ENCODE measurements at places on chromosomes 4 and X.

- DNase-seq, result no peak
Observed at GRCh38 chr4:131644619-131645018, 1504.5 kb upstream of the PCDH10 start.

DNA sequence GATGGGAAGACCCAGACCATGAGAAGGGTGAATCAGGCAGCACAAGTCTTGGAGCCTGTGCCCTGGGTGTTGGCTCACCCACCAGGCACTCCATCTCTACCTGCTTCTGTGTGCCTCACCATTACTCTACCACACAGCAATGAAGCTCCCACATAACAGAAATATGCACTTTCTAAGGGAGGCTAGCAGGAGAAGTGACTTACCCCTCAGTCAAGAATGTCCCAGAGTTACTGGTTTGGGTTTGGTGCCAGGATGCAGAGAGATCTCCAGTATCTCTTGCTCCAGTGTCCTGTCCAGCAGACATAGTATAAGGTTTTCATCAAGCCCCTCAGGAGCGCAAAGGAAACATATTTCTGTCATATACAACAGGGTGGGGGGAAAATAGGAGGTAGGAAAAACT, 11.3 kb upstream of the RAB40A start:
- no peak for DNase-seq

- DNase-seq, result no peak
Observed at GRCh38 chrX:153776120-153776599, 4.7 kb upstream of the SRPK3 start.

GRCh38 chrX:84322083-84322827, 134.3 kb upstream of the RPS6KA6 start:
- no peak for DNase-seq

DNA sequence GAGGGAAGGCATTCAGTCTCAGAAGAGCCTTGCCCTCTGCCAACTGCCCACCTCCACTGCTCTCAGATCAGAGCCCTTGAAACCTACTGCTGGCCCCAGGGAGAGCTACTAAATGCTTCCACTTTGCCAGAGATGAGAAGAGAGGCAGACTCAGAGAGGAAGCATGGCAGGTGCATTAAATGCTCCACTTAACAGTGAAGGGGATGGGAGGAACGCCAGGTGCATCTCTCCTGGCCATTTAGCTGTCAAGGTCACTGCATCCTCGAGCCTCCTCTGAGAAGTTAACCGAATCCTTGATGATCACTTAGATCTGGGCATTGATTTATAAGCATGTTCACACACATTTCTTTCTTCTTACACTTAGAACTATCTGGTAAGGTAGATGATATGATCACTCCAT, 15.0 kb downstream of the TRPC5 start:
- DNase-seq, result no peak

DNA sequence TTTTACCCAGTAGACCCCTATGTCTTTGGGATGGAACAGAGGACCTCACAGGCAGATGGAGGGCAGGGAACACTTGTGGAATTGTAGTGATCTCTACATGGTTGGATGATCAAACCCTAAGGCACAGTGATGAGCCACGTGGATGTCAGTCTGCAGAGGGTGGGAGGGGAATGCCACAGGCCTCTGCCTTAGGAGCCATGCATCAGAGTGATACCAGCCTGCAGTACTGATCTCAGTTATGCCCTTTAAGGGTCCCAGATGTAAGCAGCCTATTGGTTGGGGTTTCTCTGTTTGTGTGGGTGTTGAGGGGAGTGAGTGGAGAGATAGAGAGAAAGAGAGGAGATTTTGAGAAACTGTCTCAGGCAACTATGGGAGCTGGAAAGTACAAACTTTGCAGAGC, 39.9 kb upstream of the XAGE1B start:
- no peak for DNase-seq
